Activated T-cell treated with anti-CD3 and anti-CD28 coated beads for 1 hour (primary cell): ENCODE measurements at places on chromosomes 12 and 14.
A peak's percentile ranks its signal among the peaks of the same experiment; 100 is the strongest.

GRCh38 chr12:47868041-47868440, 36.8 kb downstream of the VDR start:
- DNase-seq = no peak

DNA sequence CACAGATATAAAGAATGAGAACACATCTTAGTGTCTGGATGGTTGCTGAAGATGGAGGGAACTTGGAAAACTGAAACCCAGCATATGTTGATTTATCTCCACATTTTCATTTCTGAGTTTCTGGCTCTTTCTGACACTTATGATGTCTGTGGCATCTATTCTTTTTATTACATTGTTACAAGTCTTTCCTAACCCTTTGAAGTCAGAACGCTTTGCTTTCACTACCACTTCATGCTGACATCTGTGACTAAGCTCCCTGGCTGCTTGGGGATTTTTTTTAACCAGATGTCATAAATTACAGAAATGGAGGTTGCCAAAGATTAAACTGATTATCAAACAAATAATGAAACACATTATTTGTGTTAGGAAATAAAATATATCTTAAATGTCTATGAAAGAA, 188.7 kb downstream of the KITLG start:
- no peak for DNase-seq

GRCh38 chr12:55008944-55009585, 10.7 kb upstream of the NEUROD4 start:
- DNase-seq = no peak

DNA sequence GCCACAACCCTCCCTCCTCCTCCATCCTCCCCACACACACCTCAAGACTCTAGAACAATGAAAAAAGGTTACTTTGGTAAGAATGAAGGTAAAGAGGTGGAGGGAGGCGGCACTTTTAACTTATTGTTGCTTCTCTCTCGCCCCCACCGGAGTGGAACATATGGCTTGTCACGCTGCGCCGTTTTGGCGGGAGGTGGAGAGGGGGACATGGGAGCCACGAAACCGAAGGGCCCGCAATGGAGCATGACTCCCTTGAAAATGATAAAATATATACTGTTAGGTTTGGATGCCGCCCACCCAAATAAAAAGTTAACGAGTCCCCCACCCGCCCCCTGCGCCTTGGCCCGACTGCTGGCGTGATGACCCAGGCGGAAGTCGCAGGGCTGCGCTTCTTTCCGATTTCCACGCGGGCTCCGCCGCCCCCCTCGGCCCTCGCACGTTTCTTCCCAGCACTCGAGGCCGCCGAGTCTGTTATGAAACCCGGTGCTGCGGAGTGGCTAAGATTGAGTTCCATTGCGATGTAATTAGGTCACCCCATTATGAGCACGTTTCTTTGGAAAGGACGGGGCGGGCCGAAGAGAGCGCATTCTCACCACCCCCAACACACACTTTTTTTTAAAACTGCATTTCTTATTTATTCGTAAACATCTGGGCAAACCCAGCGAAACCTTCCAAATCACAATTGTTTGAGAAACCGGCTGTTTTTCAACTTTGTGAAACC, 1.4 kb upstream of the ZFP36L1 start:
- peak; percentile 79 for DNase-seq

DNA sequence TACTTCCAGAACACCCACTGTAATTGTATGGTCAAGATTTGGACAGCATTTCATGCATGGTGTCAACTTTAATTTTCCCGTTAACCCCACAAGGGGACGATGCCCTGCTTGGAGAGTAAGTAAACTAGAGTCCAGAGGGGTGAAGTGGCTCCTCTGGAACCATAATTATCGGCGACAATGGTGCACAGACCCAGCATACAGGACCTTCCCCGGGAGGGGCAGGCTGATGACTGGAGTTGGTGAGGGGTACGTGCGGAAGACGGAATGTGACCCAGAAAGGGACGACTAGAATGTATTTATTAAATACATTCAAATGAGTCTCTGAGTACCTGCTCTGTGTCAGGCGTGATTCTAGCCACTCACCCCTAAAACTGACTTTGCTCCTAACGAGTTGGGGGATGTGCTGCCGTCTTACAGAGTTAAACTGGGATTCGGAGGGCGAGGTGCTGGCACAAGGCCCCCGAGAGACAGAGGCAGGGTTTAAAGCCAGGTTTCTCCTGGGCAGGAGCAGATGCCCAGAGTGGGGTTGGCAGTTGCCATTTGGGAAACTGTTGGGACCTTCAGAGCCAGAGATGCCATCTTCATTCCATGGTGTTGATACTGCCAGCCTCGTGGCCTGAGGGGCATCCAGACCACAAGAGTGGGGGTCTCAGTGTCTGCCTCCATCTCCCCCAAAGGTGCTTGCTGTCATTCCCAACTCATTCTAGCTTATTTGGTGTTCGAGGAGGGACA, 10.9 kb downstream of the RTL1 start:
- DNase-seq = no peak
